ENCODE measurements at places on chromosomes 2 and 18.
A peak's percentile ranks its signal among the peaks of the same experiment; 100 is the strongest.

DNA sequence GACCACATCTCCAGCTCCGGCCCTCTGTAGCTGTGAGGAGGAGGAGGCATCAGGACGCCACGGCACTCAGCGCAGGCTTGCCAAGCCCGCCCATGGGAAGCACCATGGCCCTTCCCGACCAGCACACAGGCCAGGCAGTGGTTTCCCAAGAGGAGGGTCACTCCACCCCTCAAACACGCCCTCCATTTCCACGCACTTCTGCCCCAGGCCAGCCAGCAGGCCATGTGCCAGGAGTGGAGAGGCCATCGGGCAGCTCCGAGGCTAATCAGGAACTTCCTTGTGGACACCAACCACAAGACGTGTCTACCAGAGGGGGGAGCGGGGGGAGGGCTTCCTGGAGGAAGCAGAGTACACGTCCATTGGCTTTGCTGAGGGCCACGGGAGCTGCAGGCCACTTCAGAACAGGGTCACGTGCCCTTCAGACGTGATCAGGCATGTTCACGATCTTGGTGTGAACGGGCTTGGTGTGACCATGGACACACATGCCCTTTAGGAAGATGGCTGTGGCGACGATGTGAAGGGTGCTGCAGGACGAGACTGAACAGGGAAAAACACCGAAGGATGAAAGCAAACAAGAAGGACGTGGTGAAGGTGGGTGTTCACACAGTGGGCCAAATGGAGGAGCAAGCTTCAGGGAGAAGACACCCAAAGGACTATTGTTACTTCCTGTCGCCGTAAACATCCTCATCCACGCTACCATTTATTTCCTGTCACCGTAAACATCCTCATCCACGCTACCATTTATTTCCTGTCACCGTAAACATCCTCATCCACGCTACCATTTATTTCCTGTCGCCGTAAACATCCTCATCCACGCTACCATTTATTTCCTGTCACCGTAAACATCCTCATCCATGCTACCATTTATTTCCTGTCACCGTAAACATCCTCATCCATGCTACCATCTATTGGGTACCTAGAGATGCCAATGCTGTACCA, 6.5 kb upstream of the MTERF4 start:
- DNase-seq, result no peak

- DNase-seq, result no peak
These were observed 26.8 kb downstream of the AAK1 start for GRCh38 chr2:69616755-69617154.

DNA sequence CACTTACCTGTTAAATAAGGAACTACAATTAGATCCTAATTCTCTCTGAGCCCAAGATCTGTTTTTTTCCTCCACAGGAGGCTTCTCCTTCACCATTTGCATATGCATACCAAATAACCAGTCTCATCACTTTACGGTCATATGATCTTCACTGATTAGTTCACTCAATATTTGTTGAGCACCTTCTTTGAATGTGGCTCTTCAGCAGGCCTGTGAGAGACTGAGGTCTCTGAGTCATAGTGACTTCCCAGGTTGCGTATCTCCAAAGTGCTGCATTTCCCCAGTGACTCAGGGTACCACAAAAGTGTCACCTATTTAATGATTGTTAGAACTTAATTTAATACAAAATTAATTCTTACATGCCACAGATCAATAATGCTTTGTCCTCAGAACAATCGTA, 108.8 kb upstream of the TRIB2 start:
- no peak for DNase-seq

GRCh38 chr18:44909191-44909719, 228.6 kb downstream of the SETBP1 start:
- DNase-seq, result no peak

DNA sequence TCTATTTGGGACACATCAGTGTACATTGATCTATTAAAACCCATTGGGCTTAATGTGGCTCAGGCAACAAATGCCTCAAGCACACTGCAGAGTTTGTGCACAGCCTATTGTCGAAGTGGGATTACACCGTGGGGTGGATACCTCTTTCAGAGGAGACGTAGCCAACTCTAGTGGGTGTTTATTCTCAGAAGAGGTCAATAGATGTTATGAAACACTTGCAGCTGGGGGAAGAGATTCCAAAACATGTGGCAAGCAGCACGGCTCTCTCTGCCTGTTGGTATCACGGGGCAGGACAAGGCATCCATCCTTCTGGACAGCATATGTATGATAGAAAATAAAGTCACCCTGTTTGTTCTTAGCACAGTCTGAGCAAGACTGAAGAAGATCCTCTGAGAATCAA, 121.4 kb upstream of the COPS8 start:
- DNase-seq, result peak; percentile 53

- peak; percentile 41 for DNase-seq
These were observed 23.2 kb downstream of the GPR39 start for GRCh38 chr2:132439703-132440398.

- no peak for DNase-seq
These were observed 129.6 kb downstream of the GALNT14 start for GRCh38 chr2:31008561-31009114.

GRCh38 chr2:46259777-46260168, 37.4 kb upstream of the EPAS1 start:
- DNase-seq, result no peak

GRCh38 chr18:33603454-33603853, 25.4 kb downstream of the ASXL3 start:
- no peak for DNase-seq

DNA sequence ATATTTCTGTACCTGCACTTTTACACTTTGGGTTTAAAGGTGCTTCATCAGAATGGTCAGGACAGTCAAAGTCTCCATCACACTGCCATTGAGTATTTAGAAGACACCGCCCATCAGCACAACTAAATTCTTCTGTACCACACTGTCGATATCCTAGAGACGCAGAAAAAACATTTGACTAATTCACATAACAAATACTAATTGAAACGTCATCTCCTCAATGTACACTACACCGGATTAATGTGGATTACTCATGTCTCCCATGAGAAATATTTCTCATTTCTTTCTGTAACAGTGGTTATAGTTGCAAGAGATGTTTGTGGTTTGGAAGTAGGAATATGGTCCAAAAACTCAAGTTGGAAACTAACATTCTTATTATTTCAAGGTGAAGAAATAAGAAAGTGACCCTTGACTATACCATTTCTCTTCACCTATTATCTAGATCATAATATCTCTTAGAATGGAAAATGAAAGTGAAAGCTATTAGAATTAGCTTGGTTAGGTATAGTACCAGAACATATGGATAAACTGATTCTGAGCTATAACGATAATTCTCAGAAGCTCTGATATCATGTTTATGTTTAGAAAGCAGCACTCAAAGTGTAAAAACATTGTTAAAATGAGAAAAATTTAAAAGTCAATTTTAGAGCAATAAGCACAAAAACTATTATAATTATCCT, 1627.7 kb downstream of the LRP1B start:
- DNase-seq, result peak; percentile 92

- DNase-seq, result no peak
These were observed 175.7 kb downstream of the FAM210A start for GRCh38 chr18:13550418-13551304.

DNA sequence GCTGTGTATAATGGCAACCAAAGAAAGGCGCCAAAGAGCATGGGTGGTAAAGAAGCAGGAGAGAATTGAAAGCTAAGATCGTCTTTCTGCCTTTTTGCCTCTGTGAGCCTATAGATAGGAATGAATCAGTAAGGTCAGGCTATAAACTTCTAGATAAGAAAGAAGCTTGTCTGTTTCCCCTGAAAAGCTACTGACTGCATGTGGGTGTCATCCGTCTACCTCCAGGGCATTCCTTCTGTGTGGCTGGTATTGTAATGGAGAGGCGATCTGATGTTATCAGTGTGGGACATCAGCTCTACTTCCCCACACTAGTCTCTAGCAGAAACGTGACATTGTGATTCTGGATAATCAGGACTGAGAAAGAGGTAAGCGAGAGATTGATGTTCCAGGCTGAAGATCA, 63.4 kb upstream of the PLA2R1 start:
- no peak for DNase-seq

- no peak for DNase-seq
These were observed 112.9 kb upstream of the TMEM18 start for GRCh38 chr2:790081-790480.

GRCh38 chr2:200614249-200614648, 28.4 kb downstream of the AOX1 start:
- DNase-seq, result no peak

GRCh38 chr18:34480162-34480700, 229.9 kb upstream of the DTNA start:
- DNase-seq, result no peak

DNA sequence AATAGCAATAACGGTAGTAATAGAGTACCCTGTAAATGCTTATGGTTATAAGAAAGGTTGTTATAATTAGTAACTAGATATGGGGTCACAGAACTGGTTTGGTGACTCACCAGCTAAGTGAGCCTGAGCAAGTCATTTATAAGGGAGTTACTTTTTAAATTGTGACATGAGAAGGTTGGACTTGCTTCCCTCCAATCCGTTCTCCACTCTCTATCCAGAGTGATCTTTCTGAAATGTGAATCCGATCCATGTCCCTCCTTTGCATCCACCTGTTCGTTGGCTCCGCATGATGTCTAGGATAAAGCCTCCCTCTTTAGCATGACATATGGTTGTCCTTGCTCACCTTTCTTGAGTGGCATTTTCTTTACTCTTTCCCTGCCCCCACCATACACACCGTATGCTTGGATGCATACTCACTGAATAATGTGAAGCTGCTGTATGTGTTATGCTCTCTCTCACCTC, 83.1 kb downstream of the CDC42EP3 start:
- no peak for DNase-seq

DNA sequence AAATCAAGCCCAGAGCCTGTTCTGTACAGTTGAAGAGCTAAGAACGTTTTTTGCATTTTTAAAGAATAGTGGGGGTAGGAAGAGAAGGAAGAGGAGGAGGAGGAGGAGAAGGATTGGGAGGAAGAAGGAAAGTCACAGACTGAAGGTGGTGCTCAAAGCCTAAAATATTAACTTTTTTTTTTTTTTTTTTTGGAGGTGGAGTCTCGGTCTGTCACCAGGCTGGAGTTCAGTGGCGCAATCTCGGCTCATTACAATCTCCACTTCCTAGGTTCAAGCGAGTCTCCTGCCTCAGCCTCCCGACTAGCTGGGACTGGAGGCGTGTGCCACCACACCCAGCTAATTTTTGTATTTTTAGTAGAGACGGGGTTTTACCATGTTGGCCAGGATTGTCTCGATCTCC, 18.3 kb upstream of the KLHL29 start:
- DNase-seq, result no peak

- DNase-seq, result no peak
These were observed 82.4 kb downstream of the EXOC6B start for GRCh38 chr2:72743481-72743880.

- no peak for DNase-seq
These were observed 118.5 kb upstream of the COL5A2 start for GRCh38 chr2:189298038-189298437.

DNA sequence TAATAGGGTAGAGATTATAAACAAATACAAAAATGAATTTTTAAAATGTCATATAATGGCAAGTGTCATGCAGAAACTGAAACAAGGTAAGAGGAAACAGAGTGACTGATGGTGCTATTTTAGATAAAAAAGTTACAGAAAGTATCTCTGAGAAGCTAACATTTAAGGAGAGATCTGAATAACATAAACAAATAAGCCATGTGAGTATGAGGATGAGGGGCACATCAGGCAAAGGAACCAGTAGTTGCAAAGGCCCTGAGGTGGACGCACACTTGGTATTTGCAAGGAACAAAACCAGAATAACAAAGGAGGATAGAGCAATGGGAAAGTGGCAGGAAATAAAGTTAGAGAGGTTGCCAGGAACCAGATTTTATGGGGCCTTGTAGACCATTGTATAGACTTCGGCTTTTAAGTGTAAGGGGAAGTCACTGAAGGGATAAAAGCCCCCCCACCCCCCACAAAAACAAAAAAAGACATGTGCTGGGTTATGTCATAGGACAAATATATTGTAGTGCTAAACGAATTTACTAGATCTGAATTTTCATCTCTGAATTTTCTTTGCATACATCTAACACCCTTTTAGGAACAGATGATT, 159.2 kb downstream of the DTNB start:
- DNase-seq, result no peak

DNA sequence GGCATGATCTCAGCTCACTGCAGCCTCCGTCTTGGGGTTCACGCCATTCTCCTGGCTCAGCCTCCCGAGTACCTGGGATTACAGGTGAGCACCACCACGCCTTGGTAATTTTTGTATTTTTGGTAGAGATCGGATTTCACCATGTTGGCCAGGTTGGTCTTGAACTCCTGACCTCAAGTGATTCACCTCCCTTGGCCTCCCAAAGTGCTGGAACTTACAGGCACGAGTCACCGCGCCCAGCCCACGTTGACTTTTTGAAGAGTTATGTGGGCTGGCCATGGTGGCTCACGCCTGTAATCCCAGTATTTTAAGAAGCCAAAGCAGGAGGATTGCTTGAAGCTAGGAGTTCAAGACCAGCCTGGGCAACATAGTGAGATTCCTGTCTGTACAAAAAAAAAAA, 20.8 kb downstream of the CCL20 start:
- DNase-seq, result no peak

GRCh38 chr18:54743605-54743995, 84.7 kb upstream of the RAB27B start:
- DNase-seq, result no peak

GRCh38 chr18:48848641-48849143, 102.1 kb downstream of the SMAD7 start:
- no peak for DNase-seq

DNA sequence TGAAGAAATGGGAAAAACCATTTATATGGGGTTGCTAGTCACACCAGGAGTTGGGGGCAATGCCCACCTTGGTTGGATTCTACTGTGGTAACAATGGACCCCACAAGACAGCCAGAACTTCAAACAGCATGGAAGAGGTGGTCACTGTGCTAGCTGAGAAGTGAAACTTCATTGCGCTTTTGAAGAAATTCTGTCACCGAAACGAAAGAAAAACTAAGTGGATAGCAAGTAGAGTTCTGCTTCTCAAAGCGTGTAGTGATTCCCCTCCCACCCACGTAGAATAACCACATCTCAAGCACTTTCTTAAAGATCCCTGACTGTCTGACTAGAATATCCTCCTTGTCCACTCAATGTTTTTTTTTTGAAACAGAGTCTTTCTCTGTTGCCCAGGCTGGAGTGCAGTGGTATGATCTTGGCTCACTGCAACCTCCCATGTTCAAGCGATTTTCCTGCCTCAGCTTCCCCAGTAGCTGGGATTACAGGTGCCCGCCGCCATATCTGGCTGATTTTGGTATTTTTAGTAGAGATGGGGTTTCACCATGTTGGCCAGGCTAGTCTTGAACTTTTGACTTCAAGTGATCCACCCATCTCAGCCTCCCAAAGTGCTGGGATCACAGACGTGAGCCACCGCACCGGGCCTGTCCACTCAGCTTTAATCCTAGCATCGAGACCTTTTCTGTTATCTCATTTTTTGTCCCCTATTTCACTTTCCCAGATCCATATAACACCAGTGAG, 30.1 kb upstream of the CCL20 start:
- no peak for DNase-seq

- peak; percentile 46 for DNase-seq
These were observed 5.0 kb upstream of the SERPINB2 start for GRCh38 chr18:63882333-63883141.

All from fibroblast of gingiva (primary cell).